ENCODE measurements at places on chromosomes 16 and 17.

- DNase-seq, result no peak
Observed at GRCh38 chr17:30196504-30196903, 39.0 kb downstream of the SLC6A4 start.

DNA sequence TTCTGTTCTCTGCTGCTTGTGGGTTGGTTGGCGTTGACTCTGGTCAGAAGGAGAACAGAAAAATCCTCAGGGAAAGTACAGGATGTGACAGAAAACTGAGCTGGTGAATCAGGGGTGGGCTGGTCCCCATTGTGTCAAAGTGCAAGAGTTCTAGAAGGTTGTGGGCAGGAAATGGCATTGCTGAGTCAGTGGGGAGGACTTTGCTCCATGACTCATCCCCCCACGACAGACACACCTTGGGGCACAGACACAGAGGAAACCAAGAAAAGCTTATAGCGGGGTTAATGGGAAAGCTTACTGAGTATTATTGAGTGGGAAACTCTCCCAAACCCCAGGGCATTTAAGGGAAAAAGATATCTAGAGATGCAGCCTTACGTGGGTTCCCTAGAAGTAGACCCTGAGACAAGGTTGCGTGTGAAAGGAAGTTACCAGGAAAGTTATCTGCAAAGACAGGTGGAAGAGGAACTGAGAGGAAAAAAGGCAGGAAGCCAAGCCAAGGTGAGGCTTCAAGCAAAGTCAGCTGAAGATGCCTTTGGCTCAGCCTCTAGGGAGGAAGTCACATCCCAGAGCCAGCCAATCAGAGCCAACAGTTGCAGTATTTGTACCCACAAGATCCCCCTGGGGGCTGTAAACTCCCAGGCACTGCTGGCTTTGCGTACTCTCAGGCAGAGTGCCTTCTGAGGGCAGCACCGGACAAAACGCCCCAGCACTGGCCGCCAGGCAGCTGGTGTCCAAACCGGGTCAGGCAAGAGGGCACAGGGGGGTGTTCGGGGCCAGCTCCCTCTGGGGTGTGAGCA is 86.4 kb downstream of the FOXL1 start:
- DNase-seq, result no peak

DNA sequence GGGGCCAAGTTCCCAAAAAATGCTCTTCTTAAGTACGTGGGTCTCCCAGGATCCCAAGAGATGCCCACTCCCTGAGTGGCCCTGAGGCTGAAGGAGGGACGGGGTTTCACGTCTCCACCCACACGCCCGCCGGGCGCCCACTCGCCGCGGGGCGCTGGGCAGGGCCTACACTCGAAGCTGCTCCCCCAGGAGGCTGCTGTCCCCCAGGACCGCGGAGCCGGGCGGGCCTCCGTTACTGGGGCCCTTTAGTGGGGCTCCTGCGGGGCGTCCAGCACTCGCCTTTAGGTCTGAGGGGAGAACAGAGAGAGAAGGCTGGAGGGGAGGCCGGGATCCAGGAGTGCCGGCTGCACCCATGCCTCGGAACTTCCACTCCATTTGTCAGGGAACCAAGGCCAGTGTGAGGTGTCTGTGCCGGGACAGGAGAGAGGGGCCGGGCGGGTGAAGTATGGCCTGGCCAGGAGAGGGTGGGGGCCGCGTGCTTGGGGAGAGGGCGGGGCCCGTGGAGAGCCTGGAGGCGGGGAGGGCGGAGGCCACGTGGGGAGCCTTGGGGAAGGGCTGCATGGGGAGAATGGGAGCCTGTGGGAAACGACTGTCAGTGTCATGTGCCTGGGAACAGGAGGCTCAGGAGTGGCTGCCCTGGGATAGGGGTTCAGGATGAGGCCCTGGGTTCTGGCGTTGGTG is 18.8 kb downstream of the NUBP1 start:
- DNase-seq, result no peak

DNA sequence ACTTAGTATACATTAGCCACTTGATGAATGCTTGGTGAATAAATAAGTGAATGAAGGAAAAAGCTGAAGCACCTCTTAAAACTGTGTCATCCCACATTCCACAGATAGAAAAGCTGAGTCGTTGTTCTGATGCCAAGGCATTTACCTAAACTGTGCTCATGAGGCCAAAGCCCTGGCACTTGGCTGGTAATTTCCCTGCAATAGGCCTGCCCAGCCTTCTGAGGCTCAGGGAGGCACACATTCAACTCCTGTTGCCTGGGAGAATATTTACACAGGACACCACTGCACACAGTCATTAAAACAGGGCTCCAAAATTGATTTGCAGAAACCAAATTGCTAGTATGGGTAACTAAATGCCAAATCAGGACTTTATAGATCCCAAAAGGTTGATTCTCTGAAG is 333.0 kb upstream of the C16orf82 start:
- no peak for DNase-seq

DNA sequence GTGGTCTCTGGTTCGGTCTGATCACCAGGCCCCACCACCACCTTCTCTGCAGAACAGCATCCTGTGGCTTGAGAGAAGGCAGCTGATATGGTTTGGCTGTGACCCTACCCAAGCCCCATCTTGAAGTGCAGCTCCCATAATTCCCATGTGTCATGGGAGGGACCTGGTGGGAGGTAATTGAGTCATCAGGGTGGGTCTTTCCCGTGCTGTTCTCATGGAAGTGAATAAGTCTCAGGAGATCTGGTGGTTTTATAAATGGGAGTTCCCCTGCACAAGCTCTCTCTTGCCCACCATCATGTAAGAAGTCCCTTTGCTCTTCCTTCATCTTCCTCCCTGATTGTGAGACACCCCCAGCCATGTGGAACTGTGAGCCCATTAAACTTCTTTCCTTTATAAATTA is 352.3 kb upstream of the CDH5 start:
- no peak for DNase-seq

- DNase-seq, result no peak
Observed at GRCh38 chr17:4604111-4604644, 19.8 kb downstream of the SMTNL2 start.

All from NCI-H1436 treated with DMSO at 0.1 percent for 48 hours (cell line).